NCI-H1694 (cell line): ENCODE measurements at places on chromosomes 11 and 22.

DNA sequence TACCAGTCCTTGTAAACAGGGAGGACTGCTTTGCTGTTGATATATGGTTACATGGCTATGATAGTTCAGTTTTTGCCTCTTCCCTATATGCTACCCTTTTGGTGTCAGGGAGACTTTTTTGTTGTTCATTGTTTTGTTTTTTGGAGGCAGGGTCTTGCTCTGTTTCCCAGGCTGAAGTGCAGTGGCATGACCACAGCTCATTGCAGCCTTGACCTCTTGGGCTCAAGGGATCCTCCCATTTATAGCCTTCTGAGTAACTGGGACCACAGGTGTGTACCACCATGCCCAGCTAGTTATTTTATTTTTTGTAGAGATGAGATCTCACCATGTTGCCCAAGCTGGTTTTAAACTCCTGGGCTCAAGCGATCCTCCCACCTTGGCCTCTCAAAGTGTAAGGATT, 38.6 kb upstream of the SPTBN2 start:
- no peak for DNase-seq

GRCh38 chr22:31533374-31533773, 37.0 kb downstream of the SFI1 start:
- DNase-seq = no peak

DNA sequence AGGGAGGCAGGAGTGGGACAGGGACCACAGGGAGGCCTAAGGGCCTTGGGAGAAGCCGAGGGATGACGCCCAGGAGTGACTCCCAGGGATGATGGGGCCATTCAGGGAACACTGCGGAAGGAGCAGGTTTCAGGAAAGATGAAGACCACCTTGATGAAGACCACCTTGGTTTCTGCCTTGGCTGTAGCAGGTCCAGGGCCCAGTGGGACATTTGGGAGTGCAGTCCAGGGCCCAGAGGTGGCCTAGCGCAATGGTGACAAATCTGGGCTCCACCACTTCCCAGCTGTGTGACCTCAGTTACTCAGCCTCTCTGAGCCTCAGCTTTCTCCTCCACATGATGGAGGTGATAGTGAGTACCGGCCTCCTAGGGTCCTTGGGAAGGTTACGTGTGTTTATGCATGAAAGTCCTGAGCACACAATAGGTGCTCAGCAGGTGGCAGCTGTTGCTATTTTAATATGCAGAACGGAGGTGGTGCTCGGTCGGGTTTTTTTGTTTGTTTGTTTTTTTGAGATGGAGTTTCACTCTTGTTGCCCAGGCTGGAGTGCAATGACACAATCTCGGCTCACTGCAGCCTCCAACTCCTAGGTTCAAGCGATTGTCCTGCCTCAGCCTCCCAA, 770 bp downstream of the TSGA10IP start:
- no peak for DNase-seq

DNA sequence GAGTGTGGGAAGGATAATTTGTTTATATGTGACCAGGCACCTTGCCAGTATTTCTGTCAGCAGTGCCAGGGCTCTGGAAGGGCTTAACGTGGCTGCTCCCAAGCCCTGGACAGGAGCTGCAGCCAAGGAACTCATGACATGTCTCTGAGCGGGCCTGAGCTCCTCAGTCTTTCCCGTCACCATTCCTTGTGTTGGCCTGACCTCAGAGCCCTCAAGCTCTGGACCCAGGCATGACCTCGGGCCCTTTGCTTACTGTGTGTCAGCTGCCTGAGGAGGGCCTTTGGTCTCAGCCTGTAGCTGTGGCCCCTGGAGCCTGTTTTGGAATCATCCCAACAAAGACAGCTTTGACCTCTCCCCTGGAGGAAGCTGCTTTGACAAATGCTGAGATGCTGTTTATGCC, 264.1 kb upstream of the PLET1 start:
- no peak for DNase-seq

DNA sequence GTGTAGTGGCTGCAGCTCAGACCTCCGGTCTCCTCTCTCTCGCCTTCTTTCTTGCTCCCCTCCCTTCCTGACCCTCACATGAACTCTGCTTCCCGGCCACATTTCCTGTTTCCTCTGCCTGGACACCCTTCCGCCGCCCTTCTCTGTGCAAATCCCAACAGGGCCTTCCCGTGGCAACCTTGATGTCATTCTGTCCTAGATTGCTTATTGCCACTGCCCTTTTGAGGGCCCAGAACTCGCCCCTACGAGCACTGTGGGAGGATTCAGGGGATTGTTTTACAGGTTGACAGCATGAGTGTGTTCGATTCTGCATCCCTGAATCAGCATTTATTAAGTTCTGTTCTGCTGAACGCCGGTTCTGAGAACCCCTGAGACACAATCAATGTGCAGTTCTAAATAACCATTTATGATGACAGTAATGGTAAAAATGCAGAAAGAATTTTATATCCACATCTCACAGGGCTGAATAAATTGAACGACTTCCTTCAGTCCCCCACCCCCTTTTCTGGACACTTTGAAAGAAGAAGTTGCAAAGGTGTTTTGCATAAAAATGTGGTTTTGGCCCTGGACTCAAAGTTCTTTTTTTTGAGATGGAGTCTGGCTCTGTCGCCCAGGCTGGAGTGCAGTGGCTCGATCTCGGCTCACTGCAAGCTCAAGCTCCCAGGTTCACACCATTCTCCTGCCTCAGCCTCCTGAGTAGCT, 6.4 kb downstream of the BATF2 start:
- no peak for DNase-seq

- no peak for DNase-seq
Measured at GRCh38 chr22:25102722-25103121, 96.9 kb upstream of the CRYBB3 start.
